ENCODE measurements at places on chromosomes 6 and 20.
A peak's percentile ranks its signal among the peaks of the same experiment; 100 is the strongest.

DNA sequence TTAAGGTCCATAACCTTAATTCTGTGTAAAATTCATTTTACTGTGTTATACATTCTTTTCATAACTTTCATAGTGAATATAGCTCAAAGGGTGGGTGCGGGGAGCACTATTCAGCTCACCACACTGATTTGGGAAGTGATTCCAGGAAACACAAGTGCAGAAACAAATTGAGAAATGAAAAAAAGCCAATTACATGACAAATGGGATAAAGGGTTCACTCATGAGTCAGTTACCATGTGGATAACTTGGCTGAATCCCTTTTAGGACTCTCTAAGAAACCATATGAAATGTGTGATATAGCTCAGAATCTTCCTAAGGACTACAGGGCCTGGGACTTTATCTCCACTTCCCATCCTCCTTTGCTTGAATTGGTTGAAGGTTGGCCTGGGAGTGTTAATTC, 3.1 kb upstream of the BTN2A1 start:
- no peak for DNase-seq

- no peak for DNase-seq
Measured at GRCh38 chr6:143821359-143821758, 21.8 kb upstream of the LTV1 start.

GRCh38 chr6:79898076-79898475, 49.3 kb downstream of the ELOVL4 start:
- no peak for DNase-seq

DNA sequence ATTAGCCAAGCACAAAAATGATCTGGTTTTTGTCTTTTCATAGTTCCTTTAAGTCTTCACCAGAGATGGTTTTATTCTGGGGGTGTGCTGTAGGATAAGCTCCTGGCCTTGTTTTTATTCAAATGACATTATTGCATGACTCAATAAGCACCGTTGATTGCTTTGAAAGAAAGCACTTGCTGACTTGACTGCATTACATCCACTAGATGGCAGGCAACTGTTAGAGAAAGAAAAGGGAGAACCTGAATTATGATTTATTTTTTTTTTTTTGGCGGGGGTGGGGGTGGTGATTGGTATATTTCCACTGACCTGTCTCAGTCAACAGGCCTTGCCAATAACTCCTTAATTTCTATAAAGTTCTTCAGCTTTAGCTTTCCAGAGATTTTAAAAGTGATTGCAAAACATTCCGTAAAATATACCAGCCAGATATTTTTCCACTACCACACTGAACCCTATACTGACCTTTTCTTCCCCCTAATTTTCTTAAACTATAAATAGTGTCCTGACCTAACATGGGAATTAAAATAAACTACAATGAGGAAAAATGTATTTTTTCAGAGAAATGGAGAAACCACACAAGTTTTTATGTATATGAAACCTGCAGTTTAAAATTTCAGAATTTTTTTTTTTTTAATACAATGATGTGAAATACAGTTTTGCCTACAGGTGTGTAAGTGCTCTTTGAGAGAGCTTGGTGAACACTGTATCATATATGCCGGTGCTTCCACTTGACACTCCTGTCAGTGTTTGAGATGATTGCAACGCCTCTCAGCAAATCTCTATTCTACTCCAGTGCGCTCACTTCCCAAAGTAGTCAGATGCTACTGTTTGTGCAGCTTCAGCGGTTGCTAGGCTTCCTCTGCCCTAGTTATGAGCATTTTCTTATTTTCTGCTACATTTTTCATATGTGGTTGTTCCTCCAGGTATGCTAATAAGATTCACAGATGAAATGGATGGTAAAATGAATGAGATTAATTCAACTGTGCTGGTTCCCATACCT, 274.3 kb downstream of the CD109 start:
- DNase-seq = peak; percentile 54
